ENCODE measurements at places on chromosomes 6 and 20. TPM values are rescaled to one million over a fixed set of nuclear protein-coding genes. Genes with fewer than 3 reads are reported as not detected.
A peak's percentile ranks its signal among the peaks of the same experiment; 100 is the strongest.

Gene CCDC170
- total RNA-seq, result not detected

Gene SCRT2
- total RNA-seq, result not detected

DNA sequence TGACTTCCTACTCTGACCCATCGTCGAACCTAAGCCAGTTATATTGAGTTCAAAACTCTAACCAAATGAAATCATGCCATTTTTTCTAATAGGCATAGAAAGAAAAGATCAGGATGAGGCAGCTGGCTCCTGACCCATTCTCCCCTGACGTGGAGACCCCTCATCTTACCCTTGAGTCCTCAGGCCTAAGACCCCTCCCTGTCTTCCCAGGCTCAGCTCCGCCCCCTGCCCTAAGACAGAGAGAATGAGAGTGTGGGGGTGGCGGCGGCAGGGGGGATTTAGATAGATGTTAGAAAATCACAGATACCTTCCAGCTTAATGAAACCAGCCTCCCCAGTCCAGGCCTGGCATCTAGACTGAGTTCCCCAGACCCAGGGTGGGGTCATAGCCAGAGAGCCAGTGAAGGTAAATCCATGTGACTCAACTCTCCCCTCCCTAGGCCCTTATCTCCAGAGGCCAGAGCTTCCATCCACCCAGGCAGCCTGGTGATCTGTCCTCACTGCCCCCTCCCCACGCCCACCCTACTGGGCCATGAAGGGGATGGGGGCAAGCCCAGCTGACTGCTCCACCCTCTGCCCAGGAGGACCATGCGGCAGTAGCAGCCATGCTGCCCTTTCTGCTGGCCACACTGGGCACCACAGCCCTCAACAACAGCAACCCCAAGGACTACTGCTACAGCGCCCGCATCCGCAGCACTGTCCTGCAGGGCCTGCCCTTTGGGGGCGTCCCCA lies 6.8 kb downstream of the TMEM63B start:
- H3K4me3 ChIP-seq, result no peak overlapping the region
- peaks cover 8% of the 10 kb centered on the region for H3K4me1 ChIP-seq
- H3K27ac ChIP-seq, result no peak overlapping the region
- H3K27me3 ChIP-seq, result no peaks in the 10 kb centered on the region
- peaks cover 7% of the 10 kb centered on the region for H3K36me3 ChIP-seq

DNA sequence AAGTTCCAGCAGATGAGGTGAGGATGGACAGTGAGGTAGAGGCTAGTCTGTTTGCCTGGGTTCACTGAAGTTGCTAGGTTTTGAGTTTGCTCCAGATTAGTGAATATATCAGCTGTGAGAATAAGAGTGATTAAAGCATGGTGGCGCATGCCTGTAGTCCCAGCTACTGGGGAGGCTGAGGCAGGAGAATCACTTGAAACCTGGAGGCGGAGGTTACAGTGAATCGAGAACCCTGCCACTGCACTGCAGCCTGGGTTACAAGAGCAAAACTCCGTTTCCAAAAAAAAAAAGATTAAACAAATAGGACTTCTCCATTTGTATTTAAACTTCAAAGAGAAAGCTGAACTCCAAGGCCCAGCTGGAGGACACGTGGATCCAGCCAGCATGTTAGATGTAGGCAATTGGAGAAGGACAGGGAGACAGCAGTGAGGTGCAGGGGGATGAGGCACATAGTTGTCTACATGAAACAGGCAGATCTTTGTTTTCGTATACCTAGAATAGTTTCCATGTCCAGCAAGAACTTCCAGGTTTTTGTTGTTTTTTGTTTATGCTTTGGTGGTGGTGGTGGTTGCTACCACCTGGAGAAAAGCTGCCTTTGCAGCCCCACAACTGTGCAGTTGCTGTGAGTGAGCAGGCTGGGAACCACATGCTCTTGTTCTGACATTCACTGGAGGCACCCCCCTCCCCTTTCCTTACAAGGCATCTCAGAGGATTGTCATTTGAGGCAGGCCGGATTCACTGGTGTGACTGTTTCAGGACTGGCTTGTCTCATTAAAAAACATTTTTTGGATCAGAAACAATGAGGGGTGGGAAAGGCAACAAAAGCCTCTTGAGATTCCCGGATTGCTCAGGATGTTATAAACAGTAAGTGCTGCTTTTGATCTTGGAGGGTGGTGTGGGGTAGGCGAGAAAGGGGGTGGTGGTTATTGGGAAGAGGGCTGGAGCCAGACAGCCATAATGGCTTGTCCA lies 72.3 kb downstream of the JARID2 start:
- H3K36me3 ChIP-seq, result peaks cover 38% of the 10 kb centered on the region
- H3K27me3 ChIP-seq, result no peaks in the 10 kb centered on the region
- peak; percentile 58 for DNase-seq
- peak overlapping the region; percentile 54 for H3K4me3 ChIP-seq
- H3K4me1 ChIP-seq, result peaks cover 96% of the 10 kb centered on the region

DNA sequence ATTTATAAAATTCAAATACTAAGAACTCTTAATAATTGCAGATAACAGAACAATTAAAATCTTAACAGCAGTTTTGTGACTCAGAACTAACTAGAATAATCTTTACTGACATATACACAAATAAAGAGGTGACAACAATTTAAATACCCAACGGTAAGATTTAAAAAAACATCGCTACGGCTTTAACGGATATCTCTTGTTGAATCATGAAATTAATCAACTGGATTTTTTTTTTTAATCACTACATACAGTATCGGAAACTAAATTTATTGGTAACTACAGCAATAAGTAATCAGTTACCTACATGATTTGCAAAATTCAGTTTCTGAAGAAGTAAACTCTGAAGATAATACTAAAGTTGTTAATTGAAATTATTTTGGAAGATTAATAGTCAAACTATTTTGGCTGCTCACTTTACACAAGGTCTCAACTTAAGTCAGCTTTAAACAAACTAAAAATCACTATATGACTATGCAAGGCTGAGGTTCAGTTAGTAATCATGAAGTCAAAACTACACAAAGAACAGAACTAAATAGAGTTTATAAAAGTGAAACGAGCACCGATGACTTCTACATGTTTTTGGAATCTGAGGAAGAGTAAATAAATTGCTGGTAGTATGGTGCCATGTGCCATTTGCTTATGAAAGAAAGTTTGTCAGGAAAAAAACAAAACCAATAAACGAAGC lies 128.8 kb downstream of the HUS1B start:
- DNase-seq, result no peak
- H3K27me3 ChIP-seq, result no peaks in the 10 kb centered on the region
- peak overlapping the region; percentile 77 for H3K27ac ChIP-seq
- peaks cover 34% of the 10 kb centered on the region for H3K36me3 ChIP-seq

DNA sequence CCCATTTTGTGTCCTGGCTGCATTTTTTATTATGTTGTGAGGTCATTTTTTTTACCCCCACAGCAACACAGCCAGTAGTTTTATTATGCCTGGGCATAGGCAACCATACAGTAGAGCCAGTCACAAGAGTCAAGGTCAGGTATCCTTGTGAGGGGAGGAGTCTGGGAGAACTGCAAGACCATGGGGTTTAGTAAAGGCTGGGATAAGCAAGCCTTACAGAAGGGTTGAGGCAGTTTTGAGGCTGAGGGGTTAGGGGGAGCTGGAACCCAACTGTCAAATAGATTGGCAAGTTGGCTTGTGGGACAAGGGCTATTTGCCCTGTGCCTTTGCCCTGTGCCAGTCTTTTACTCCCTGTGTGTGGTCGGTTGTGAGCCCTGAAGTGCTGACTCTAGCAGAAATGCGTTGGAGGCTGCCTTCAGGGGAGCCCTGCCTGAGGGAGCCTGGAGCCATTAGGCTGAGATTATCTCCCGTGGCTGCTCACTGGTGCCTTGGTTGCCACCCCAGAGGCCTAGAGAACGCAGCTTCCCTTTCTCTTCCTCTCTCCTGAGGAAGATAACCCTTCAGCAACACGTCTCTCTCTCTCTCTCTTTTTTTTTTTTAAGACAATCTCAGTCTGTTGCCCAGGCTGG lies 31.1 kb downstream of the RALY start:
- H3K4me3 ChIP-seq, result no peak overlapping the region
- no peaks in the 10 kb centered on the region for H3K27me3 ChIP-seq
- H3K4me1 ChIP-seq, result peaks cover 72% of the 10 kb centered on the region
- no peak overlapping the region for H3K27ac ChIP-seq
- peaks cover 12% of the 10 kb centered on the region for H3K36me3 ChIP-seq

DNA sequence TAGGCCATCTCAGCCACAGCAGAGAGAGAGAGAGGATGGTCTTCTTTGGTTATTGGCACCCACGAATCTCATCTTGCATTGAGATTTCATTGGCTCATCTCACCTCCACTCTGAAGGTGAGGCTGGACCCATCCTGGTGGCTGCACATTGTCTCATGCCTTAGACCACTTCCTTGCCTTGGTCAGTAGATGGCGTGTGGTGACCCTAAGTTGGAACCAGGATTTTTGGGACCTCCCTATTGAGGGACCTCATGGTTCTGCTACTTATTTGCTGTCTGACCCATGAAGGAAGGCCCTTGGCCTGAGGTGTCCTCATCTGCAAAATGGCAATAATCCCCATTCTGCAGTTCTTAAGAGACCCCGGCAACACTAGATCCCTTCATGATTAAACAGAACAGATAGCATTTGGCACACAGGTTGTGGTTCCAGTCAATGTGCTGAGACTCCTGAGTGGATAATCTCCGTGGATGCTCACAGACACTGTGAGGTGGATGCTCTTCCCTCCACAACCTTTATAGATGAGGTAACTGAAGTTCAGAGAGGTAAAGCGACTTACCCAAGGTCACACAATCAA lies 21.5 kb upstream of the AAR2 start:
- peak; percentile 31 for DNase-seq
- no peak overlapping the region for H3K4me3 ChIP-seq
- H3K27me3 ChIP-seq, result no peaks in the 10 kb centered on the region
- no peaks in the 10 kb centered on the region for H3K36me3 ChIP-seq
- no peak overlapping the region for H3K27ac ChIP-seq

- H3K27me3 ChIP-seq, result no peaks in the 10 kb centered on the region
- H3K4me3 ChIP-seq, result no peak overlapping the region
- peaks cover 19% of the 10 kb centered on the region for H3K36me3 ChIP-seq
- no peak overlapping the region for H3K27ac ChIP-seq
- peaks cover 14% of the 10 kb centered on the region for H3K4me1 ChIP-seq
Observed at GRCh38 chr6:37359039-37359438, 5.3 kb downstream of the RNF8 start.

All from activated CD4-positive, alpha-beta T cell treated with anti-CD3 and anti-CD28 coated beads for 36 hours (primary cell).